Stimulated activated CD8-positive, alpha-beta memory T cell treated with anti-CD3 and anti-CD28 coated beads, Interleukin-4, amount 100 ng/mL, for 48 hours (primary cell): ENCODE measurements at places on chromosomes 7 and 10.

GRCh38 chr7:17131983-17132655 lies 166.3 kb upstream of the AHR start:
- DNase-seq, result no peak

DNA sequence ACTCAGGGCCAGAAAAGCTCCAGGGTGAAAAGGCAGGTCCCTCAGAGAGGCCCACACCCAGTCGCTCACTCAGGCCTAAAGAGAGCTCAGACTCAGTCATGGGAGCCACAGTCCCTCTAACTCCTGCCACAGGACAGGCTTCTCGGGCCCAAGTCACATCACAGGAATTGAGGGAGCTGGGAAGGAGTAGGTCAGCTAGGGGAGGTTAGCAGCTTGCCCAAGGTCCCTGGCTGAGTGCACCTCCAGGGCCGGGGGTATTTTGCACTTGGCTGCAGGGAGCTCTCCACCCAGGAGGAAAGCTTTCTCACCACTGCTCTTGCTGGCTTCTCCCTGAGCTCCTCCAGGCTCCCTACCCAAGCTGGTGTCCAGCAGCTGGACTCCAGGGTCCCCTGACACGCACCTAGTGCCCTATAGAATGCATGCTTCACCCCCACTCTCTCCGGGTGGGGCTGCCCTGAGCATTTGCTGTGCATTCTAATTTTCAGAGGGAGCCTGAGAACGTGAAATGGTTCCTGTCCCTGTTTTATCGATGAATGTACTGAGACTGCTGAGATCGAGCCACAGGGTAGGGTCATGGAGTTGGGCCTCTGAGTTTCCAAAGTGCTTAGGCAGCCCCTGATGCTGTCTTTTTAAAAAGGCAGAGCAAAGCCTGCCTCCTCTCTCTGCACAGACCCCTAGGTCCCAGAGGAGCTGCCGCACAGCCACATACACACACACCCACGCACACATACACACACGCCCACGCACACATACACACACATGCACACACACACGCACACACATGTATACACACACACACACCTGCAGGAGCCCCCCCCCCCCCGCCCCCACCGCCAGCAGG lies 37.9 kb upstream of the RET start:
- no peak for DNase-seq

GRCh38 chr10:59276133-59276532 lies 86.2 kb downstream of the FAM13C start:
- no peak for DNase-seq

GRCh38 chr7:137539111-137539715 lies 195.7 kb upstream of the PTN start:
- no peak for DNase-seq

GRCh38 chr7:134320201-134320600 lies 3.5 kb upstream of the SLC35B4 start:
- DNase-seq, result no peak

DNA sequence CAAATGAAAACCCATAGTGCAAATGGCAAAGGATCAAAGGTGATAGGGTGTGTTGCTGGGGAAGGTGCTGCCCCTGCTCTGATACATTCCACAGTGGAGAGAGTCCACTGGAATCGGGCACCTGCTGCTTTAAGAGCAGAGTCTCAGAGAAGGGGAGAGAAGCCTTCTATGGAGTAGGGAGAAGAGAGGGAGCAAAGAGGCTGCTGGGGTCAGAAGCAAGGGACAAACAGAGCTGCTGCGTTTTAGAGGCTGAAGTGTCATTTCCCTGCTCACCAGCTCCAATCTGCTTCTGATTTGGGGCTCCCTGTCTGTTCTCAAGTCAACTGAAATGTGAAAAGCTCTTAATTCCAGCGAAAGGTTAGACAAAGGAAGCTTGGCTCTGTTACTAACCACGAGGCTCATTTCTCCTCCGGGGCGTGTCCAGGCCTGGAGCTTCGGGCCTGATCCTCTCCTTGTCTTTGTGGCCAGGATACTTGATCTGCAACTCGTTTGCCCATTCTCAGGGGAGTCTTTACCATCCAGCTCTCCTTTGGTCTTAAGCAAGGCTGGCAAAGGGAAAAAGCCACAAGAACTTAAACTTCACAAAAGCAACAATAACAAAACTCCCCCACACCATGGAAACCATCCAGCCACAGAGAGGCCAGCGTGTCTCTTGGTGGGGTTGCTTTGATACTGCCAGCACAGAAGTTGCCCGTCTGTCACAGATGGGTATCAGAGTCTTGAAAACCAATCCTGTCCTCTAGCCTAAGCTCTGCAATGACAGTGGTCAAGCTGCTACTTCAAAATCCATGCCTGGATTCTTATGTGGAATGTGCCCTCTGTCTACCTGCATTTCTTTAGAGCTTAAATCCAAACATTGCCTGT lies 692.6 kb downstream of the SUGCT start:
- no peak for DNase-seq

DNA sequence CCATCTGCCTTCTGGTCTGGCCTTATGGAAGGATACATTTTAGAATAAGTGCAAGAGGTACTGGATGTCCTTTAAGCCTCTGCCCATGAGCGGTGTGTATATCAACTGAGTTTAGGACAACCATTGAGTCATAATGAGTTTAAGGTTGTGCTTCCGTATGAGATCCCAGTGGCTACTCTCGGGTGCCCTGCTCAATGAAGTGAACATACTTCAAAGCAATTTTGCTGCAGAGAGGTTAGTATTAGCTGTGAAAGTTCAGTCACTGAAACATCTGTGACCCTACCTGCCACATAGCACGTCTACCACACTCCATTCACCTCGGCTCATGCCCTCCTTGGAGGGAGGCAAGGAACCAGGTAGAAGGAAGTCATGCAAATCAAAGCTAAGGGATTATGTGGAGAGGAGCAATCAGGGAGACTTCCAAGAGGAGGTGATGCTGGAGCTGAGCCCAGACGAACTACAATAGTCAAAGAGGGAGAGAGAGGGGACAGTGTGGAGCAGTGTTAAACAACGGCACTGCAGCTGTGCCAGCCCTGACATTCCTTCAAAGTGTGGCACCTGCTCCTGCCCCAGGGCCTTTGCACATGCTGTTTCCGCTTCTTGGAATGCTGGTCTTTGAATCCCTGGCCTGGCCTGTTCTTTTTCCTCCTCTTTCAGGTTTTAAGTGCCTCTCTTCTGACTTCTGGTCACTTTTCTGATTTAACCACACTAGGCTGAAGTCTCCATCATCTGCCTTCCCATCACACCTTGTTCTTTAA lies 25.4 kb downstream of the BTBD16 start:
- DNase-seq, result no peak

GRCh38 chr10:121189066-121189465 lies 337.9 kb downstream of the WDR11 start:
- DNase-seq, result no peak

DNA sequence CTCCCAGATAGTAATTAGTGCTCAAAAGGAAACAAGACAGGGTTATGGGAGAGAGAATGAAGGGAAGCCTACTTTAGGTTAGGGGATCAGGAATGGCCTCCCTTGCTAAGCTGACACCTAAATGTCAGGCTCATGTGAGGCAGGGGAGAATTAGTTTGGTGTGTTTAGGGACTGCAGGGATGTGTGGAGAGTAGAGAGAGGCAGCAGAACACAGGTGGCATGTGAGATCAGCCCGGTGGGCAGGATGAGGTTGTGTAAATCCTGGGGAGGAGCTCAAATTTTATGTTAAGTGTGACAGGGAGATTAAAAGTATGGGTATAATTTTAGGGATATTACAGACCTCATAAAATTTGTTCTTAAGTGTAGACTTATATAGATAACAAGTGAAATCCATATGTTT lies 56.2 kb upstream of the ZNF438 start:
- DNase-seq, result no peak

DNA sequence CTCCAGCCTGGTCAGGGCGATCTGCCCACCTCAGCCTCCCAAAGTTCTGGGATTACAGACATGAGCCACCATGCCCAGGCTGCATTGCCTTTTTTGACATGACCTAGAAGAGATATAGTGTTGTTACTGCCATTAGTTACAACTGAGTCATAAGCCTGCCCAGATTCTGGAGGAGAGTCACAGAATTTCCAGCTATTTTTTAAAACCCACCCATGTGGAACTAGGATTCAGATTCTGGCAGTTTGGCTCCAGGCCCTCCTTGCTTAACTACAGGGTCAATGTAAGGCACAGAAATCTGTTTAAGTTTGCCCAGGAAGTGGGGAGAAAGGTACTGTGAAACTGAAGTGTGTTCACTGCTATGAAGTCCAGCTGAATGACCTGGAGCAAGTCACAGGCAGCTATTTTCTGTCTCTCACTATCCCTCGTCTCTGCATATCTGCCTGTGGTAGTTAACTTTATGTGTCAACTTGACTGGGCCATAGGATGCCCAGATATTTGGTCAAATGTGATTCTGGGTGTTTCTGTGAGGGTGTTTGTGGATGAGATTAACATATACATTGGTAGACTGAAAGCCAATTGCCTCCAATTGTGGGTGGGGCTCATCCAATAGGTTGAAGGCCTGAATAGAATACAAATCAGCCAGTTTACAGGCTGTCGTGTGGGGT lies 8.4 kb upstream of the MARVELD1 start:
- DNase-seq, result no peak

DNA sequence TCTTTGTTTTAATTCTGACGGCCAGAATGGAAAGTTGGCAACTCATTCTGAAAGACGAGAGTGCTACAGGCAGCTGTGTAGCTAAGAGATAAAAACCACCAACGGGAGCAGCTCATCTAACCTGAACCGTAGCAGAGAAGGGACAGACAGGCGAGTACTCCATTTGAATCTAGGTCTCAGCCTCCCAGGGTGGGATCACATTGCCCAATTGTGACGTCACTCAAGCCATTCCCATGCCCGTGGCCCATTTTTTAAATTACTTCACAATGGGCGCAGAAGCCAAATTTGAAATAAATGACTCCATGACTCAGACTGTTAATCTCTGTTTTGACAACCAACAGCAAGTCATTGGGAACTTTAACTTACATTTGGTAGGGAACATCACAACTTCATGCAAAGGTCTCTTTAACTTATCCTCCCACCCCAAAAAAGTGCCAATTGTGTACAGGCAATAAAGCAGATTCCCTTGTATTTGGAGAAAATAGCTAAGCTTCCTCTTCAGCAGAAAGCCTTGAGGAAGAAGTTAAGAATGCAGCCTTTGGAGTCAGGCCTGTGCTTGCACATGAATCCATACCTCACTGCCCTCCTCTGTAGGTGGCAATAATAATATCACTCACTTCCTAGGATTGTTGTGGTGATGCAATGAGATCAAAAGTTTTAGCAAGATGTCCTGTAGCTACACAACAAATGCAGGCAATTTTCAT lies 93.2 kb upstream of the KIF5B start:
- DNase-seq, result peak; percentile 36
